Adrenal gland (tissue), 19 donors: ENCODE measurements at places on chromosomes 6 and 20.

DNA sequence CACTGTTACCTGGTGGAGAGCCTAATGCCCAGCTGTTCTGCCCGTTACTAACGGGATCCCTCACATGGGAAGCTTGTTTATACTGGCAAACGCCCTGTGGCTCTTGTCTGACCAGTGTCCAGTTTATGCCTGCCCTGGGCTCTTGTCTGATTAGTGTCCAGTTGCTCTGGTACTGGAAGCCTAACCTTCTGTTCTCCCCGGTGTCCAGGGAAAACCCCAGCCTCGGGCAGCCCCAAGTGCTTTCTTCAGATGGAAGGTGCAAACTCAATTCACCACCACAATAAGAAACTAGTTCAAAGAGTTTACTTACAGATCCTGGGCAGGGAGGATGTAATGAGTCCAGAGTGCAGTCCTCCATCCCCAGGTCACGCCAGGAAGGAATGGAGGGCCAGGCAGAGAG, 148.4 kb downstream of the TBXT start:
- no peak for DNase-seq

DNA sequence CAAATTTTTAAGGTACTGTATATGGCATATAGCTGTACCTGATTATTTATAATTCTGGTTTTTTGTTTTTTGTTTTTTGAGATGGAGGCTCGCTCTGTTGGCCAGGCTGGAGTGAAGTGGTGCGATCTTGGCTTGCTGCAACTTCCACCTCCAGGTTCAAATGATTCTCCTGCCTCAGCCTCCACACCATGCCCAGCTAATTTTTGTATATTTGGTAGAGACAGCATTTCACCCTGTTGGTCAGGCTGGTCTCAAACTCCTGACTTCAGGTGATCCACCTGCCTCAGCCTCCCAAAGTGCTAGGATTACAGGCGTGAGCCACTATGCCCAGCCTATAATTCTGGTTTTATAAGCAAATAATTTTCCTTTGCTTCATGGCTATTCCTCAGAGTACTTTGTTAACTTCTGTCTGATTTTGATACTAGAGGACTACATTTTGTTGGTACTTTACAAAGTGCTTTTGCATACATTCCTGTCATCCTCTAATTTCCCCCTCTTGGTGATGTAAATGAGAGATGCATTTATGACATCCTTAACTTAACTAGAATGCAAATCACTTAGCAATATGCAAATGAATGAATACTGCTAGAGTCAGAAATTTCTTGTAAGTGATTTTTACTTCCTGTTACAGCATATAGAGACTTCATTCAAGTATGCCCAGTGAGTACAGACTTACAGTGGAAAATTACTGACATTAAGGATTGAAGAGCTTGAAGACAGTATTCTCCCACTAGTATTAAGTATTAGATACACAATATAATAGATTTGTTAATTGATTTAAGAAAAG, 35.7 kb upstream of the ARID1B start:
- DNase-seq = no peak

- no peak for DNase-seq
Measured at GRCh38 chr6:45923831-45924391, 91.7 kb downstream of the CLIC5 start.

DNA sequence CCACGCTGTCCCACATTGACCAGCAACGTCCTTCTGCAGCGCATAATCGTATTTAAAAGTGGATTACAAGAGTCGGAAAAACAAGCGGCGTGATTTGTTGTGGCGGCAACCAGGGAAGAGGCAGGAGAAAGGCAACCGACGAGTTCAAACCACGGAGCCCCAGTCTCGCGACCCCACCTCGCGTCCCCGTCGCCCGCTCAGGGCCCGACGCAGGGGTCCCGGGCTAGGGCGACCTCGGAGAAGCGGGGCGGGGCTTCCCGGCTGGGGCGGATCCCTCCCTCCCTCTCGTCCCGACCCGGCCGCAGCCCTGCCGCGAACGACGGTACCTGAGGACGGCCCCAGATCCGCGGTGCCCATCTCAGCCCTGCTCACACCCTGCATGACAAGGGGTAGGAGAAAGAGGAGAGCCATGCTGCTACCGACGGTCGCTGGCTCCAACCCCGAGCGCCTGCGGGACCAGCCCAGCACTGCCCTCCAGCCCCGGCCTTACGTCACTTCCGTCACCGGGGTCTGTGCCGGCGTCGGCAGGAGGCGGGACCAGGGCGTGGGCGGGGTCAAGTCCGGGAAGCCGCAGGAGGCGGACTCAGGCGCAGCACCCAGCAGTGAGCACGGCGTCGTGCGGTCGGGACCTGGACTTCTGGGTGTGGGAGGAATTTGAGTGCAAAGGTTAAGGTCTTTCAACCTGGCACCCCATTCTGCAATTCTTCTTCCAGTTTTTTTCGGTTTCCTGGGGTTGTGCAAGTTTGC, at the start of gene IFNGR1:
Gene IFNGR1 (minus strand): TSS at position 469 of the 747 bp plus-strand sequence. CDS start 58 bp downstream, at position 411.
- peak; percentile 98 for DNase-seq

GRCh38 chr6:139323511-139324300, 31.9 kb upstream of the TXLNB start:
- peak; percentile 83 for DNase-seq
